ENCODE measurements at places on chromosomes 2 and 18.
A peak's percentile ranks its signal among the peaks of the same experiment; 100 is the strongest.

DNA sequence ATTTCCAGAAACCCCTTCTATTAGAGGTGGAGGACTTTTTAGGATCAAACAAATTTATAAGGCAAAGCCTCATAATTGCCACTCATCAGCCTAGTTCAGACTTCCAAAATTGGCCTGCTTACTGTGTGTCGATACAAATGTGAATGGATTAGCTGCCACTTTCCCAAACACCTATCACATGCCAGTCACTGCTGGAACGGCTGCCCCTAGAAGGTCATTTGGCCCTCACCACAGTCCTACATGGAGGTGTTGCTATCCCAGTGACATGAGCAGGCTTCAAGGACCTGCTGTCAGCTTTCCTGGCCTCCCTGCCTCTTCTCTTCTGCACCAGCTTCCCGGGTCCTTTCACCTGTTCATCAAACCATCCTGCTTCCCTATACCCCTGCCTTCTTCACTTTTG is 279.2 kb upstream of the SKOR2 start:
- DNase-seq = no peak

DNA sequence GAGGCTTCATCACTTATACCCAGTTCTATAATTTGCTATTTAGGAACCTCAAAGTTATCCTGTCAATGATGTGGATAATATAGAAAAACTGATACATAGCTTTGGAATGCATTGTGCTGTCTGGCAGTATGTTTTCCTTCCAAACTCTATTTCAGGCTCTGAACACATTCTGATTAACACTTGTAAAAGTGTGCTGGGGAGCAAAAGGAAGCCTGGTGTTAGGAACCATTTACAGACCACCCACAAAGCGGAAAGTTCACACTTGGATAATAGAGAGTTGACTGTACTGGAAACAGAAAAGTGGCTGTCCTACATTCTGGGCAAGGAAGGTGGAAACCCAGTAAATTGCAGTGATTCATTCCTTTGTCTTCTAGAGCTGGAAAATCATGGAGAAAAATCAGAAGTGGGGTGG is 114.5 kb upstream of the ZFP36L2 start:
- DNase-seq = peak; percentile 62

DNA sequence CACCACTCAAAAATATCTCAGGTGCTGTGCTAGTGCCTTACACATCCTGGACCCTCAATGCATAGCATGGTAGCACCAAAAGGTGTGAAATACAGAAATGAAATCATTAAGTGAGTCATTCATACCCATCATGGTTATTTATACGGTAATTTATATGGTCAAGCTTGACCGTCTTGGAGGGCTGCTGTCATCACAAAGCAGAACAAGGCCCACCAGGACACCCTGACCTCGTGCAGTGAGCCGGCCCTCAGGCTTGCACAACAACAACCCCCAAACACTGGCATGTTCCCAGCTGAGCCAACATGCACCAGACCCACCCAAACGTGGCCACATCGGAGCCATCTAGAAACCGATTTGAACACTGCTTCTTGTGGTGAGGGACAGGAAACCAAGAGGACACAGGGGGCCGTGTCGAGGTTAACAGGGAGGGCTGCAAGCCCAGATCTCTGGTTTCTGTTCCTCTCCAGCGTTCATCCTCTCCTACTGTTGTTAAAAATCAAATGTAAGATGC is 378.5 kb upstream of the ID2 start:
- no peak for DNase-seq

GRCh38 chr18:33146014-33146413 is 294.5 kb downstream of the CCDC178 start:
- no peak for DNase-seq

GRCh38 chr2:112811841-112812306 is 24.7 kb downstream of the IL1B start:
- DNase-seq = peak; percentile 89

DNA sequence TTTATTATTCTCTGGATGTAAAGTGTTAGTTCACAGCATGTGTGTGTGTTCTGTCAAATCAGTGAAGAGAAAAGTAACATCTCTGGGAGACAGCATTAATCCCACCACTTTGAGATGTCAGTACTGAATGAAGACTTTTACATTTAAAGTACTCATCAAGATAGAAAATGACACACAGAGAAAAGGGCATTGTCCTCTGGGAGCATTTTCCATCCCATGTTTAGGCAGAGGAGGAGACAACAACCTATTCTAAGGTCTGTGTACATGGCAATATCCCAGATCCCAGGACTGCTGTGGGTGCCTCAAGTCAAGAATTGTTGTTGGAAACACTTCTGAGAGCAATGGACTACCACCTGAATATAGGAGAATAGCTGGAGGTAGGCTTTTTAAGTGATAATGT is 201.5 kb downstream of the PPP1R1C start:
- DNase-seq = no peak

DNA sequence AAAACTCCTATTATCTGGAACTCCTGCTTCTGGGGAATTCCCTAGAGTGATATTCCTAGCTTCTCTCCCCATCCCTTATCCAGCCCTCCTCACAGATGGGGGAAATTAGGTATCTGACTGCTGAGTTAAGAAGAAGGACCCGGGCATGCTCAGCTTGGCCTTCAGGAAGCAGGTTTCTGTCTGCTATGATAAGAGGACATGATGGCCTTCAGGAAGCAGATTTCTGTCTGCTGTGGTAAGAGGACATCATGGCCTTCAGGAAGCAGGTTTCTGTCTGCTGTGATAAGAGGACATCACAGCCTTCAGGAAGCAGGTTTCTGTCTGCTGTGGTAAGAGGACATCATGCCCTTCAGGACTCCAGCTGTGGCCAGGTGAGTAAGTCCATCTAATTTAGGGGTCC is 65.2 kb downstream of the PLEKHM3 start:
- DNase-seq = no peak

DNA sequence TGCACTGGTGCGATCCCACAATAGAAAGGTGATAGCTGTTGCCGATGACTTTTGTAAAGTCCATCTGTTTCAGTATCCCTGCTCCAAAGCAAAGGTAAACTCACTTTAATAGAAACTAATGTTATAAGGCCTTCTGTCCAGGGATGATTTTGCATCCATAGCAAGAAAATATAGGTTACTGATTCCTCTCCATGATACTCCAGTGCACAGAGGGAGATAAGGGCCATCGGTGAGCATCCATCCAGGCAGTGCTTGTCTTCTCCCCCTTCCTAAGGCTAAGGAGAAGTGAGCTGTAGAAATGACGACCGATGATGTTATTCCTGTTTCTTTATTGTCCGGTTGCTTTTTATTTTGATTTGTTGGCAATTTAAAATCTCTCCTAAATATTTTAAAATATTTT is 32.1 kb downstream of the COX7A2L start:
- DNase-seq = no peak

GRCh38 chr2:419687-420317 is 131.9 kb upstream of the ALKAL2 start:
- no peak for DNase-seq

DNA sequence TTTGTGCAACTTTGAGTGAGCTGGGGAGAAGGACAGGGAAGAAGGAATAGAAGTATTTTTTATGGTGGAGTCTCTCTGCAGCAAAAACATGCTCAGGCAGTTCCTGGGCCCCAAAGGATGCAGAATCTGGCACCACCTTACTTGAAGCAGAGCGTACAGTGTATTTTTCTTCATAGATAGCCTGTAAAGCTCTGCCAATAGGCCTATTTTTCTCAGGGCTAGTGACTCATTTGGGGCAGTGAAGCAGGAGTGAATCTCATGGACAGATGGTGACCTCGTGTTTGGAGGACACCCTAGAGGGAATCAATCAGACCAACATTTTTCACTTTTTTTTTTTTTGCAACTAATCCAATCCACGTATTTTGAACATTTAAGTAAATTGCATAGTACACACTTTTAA is 268.1 kb upstream of the CXCR4 start:
- no peak for DNase-seq

GRCh38 chr2:158512323-158512722 is 55.6 kb downstream of the PKP4 start:
- no peak for DNase-seq

DNA sequence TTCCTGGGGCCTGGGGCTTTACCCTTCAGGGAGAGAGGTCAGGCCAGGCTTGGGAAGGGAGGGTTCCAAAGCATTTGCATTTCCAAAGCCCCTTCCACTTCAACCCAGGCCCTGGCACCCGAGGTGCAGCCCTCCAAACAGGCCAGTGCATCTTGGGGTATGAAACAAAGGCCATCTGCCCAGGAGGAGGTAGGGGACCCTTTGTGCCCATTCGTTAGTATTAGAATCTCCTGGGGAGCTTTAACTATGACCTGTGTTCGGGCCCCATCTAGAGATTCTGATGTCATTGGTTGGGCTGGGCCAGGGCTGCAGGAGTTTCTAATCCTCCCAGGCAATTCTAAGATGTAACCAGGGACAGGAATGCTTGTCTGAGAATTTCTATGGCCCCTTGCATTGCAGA is 73.6 kb downstream of the CIB4 start:
- no peak for DNase-seq

- DNase-seq = no peak
Measured at GRCh38 chr2:130754811-130755210, 529 bp upstream of the AMER3 start.

GRCh38 chr2:1645761-1646476 is 98.4 kb downstream of the PXDN start:
- no peak for DNase-seq

- peak; percentile 22 for DNase-seq
Measured at GRCh38 chr2:170369894-170370293, 191.9 kb downstream of the MYO3B start.

DNA sequence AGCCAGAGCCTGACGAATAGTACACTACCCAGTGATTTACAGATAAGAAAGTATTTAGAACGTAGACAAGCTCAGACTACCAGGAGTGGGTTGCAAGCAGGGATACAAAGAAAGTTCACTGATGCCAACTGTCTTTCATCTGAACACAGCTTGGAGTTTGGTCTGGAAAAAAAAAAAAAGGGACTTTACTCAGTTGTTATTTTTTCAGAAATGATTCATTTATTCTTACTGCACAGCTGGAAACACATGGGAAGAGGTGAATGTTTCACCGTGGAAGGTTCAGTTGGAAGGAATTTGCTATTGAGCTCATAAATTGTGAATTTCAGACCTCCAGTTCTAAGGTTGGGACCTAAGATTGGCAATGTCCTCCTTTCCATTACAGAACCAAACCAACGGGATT is 259.7 kb downstream of the ETAA1 start:
- DNase-seq = no peak

- DNase-seq = no peak
Measured at GRCh38 chr2:128640166-128640844, 321.6 kb upstream of the HS6ST1 start.

GRCh38 chr18:10973567-10974203 is 175.7 kb downstream of the PIEZO2 start:
- DNase-seq = peak; percentile 80

GRCh38 chr2:200051611-200051945 is 96.2 kb downstream of the MAIP1 start:
- DNase-seq = peak; percentile 4

GRCh38 chr2:196558497-196558896 is 81.0 kb upstream of the CCDC150 start:
- no peak for DNase-seq

DNA sequence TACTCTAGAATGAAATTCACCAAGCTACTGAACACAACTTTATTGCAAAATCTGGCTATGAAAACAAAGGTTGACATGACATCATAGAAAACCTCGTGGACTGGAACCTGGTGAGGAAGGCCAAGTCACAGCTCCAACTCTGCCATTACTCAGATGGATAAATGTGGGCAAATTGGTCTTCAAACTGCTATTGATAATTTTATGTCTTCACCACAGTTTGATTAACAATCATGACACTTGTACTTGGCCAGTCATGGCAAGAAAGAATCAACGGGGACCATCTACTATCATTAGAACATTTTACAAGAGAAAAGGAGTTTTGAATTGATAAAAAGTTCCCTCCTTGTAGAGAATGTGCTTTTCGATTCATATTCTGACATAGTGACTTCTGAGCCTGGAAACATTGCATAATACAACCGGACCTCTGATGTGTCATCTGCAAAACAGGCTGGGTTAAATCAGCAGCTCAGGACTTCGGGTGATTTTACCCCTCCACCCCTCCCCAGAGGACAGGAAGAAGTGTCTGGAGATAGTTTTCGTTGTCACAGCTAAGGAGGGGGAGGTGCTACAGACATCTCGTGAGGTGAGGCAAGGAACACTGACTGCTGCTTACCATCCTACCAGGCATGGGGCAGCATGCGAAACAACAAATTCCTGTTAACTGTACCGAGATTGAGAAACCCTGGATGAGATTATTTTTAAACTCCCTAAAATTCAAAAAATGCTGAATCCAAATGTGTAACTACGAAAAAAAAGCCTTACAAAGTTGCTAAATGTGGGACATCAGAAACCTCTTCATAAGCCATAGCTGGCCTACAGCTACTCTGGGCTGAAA is 8.4 kb downstream of the L3MBTL4 start:
- no peak for DNase-seq

DNA sequence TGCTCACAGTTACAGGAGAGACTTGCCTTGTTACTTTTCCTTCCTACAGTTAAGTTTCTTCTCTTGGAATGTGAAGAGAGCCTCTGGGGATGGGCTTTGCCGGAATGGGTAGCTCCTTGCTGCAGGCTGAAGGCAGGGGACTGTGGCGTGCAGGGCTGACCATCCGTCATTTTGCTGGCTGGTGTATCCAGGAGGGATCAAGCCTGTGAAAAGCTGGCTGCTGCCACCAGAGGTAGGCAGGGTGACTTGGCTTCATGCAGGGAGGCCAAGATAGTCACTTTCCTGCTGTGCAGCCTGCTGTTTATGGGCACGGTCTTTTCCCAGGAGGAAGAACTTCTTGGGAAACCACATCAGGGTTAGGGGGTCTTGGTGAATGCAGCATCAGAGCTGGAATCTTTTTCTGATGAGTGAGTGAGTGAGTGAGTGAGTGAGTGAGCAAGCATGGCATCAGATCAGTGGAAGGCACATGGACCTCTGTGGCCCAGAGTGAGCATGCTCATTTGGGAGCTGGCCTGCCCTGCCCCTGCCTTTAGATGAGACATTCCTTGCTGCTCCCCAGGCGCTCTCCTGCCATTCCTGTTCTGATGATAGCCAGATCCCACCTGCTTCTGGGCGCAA is 33.0 kb downstream of the FHOD3 start:
- DNase-seq = no peak

DNA sequence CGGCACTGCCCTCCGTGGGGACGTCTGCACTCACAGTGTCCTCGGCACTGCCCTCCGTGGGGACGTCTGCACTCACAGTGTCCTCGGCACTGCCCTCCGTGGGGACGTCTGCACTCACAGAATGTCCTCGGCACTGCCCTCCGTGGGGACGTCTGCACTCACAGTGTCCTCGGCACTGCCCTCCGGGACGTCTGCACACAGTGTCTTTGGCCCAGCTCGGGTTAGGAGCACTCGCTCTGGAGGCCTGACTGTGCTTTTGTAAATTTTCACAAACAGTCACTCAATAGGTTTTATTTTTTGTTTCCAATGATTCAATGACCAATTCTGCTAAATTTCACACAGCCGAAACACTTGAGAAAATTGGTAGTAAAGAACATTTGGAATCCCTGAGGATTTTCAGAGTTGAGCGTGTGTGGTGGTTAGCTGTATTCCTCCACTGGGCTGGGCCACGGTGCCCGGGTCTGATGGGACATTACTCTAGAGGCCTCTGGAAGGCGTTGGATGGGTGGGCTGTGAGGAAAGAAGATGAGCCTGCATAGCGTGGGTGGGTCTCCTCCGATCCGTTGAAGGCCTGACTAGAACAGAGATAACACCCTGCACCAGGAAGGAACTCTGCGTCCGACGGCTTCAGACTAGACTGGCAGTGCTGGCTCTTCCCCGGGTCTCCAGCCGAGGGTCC is 134.8 kb downstream of the RTP5 start:
- no peak for DNase-seq

Measured in M059J (cell line).